ENCODE measurements at places on chromosomes 16 and 17. TPM values are rescaled to one million over a fixed set of nuclear protein-coding genes. Genes with fewer than 3 reads are reported as not detected.

DNA sequence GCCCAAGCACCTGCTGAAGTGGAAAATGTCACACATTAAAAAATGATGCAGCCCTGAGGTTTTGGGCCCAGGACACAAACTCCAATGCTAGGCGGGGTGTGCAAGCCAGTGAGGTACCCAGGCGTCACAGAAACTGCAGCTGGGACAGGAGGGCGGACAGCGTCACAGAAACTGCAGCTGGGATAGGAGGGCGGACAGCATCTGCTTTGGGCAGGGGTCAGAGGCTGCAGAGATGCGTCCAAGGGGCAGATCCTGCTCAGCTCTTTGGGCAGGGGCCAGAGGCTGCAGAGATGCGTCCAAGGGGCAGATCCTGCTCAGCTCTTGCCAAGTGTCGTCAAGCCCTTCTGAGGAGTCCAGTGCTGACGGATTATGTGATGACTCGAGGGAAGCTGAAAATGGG lies 43.9 kb upstream of the RCVRN start:
- no peak for DNase-seq

DNA sequence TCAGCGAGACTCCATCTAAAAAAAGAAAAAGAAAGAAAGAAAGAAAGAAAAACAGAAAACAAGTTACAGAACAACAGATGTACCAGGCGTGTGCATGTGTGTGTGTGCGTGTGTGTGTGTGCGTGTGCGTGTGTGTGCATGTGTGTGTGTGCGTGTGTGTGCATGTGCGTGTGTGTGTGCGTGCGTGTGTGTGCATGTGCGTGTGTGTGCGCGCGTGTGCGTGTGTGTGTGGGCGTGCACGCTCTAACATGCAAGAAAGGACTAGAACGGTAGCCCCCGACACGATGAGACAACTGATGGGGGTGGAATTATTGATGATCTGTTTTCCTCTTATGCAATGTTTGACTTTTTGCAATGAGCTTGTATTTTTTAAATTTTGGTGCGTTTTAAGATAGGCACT lies 1.6 kb downstream of the ALDH3A1 start:
- no peak for DNase-seq

- no peak for DNase-seq
Observed at GRCh38 chr17:32276171-32276601, 10.6 kb downstream of the RHBDL3 start.

DNA sequence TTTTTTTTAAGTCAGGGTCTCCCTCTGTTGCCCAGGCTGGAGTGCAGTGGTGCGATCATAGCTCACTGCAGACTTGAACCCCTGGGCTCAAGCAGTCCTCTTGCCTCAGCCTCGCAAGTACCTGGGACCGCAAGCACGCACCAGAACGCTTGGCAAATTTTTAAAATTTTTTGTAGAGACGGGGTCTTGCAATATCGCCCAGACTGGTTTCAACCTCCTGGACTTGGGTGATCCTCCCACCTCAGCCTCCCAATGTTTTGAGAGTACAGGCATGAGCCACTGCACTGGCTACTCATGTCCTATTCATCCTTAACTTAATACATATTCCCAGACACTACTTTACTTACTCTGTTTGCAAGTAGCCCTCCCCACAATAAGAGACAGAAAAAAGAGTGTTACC lies 16.3 kb upstream of the RBL2 start:
- no peak for DNase-seq

DNA sequence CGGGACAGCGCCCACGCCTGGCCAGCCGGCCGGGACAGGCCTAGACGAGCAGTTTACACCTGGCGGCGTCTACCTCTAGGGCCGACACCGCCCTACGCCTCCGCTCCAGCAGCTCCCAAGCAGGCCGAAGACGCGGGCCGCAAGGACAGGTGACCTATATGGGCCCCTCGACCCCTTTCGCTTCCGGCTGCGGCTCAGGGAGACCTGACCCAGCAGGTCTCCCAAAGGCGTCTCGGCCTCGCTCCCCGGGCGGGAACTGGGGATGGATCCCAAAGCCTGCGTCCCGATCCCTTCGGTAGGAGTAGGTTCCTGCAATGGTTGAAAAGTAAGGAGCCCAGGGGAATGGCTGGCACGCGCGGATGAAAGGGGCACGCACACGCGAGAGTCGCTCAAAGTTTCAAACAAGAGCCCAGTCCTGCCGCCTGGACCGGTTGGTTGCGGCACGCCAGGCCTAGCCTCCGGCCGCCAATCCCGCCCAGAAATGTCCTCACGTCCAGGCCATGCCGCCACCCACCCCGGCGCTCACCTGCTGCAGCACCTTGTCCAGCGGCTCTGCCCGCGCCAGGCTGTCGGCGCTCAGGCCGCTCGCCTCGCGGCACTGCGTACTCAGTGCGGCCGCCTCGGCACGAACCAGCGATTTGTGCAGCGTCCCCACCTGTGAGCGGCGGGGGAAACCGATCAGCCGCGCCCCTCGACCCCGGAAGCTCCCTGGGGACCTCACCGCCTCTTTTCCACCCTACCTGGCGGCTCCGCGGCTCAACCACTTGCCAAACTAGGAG lies 630 bp downstream of the ESRP2 start:
- DNase-seq = no peak

DNA sequence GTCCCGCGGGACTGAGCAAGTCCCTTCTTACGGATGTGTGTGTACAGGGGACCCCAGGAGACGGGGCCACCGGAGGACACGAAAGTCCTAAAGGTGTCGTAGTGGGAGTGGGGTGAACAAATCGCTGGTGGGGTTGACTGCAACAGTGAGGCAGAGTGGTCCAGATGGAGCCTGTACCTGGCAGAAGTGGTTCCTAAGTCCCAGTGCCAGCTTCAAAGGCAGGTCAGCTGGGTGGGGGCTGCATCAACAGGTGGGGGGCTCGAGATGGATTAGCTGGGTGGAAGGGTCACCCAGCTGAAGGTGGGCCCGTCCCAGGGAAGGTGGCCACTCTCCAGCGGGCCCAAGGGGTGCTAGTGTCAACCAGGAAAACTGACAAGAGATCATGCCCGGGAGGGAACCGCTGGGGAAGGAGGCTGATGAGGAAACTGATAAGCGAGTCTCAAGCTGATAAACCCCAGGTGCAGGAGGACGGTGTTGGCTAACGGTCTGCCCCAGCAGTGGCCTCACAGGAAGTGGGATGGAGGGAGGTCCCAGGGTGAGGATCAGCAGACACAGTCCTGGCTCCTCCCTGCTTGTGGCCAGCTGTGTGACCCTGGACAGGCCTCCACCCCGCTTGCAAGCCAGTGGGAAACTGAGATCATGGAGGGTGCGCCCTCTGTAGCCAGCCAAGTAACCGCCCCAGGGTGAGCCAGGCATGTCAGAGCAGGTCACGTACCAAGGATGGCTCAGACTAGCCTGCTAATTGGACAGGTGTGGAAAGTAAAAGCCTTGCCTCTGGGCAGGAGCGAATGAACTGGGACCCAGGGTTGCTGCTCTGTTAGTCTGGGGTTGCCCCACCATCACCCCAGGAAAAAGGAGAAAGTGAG lies 1.0 kb downstream of the ORAI3 start:
- DNase-seq = no peak

DNA sequence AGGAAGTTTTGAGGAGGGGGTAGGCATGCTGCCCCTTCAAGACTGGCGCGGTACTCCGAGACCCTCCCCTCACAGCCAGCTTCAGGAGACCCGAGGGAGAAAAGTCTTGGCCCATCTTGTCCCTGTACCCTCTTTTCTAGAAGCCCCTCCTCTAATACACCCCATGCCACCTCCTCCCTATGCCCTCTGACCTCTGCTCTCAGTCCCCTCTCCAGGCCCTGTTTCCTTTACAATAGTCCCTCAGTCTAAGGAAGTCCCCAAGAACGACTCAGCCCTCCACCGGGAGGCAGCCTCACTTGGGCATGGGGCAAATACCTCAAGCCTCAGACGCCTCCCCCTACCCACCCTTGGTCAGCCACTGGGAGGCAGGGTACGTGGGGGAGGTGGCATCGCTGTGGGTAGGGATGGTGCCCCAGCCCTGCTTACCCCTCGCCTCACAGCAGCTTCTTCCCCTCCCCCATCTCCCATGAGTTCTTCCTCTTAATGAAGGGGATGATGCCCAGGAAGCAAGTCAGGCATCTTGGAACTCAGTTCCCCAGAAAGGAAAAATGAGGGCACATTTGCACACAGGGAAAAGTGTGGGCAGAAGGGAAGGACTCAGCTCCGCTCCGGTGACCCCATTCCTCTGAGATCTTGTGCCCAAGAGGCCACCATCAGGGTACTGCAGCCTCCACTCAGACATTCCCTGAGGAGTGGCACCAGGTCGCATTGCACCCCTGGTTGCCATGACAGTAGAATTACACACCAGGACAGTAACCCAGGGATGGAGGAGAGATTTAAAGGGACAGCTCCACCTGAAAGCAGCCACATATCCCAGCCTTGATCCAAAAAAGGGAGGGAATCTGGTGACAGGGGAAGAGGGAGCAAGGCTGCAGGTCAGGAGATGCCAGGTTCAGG lies 6.2 kb downstream of the MPP2 start:
- DNase-seq = no peak

GRCh38 chr17:76643553-76644148 lies at the start of gene ST6GALNAC1:
TSS of gene ST6GALNAC1 (minus strand) at chr17:76643757. CDS start at chr17:76643638, 119 bp downstream.
- no peak for DNase-seq

Gene TXNDC11
- 31.4 TPM for total RNA-seq

Gene GPR142
- total RNA-seq = not detected

Gene SOCS7
- 8.2 TPM for total RNA-seq

DNA sequence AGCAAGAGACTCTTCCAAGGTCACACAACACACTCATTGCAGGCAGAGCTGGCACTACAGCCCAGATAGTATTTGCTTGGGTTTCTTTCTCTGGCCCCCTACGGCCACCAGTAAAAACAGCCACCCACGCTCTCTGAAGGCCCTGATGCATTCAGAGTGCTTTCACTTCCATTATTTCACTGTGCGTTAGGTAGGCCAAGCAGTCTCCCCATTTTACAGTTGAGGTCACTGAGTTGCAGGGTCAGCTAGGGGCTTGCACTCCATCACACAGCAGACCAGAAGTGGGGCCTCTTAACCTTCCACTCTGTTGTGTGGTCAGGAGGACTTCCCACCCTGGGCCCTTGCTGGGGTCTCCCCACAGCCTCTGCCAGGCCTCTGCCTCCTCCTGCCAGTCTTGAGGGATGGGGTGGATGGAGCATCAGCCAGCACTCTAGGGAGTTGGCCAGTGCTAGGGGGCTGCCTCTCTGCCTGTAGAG lies 2.5 kb downstream of the TBX21 start:
- DNase-seq = no peak

Gene BCL6B
- 101 TPM for total RNA-seq

DNA sequence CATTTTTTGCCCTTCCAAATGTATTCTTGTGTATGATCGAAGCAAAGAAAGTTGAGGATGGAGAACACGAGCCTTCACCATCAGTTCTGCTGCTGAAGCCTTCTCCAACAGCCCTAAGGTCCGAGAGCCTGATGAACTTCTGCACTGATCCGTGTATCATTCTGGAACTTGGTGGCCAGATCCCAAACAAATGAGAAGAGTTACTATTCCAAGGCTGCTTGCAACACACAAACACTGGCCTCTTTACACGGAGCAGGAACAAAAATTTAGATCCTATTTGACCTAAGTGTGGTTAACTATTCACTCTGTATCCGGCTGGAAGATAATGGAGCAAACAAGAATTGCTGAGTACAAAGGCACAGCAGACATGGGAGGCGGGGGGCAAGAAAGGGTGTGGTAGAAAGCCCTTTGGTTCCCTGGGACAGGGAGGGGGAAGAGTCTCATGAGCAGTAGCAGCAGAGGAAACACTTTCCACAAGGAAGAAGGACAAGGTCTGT lies 282.9 kb downstream of the SOX9 start:
- DNase-seq = no peak

DNA sequence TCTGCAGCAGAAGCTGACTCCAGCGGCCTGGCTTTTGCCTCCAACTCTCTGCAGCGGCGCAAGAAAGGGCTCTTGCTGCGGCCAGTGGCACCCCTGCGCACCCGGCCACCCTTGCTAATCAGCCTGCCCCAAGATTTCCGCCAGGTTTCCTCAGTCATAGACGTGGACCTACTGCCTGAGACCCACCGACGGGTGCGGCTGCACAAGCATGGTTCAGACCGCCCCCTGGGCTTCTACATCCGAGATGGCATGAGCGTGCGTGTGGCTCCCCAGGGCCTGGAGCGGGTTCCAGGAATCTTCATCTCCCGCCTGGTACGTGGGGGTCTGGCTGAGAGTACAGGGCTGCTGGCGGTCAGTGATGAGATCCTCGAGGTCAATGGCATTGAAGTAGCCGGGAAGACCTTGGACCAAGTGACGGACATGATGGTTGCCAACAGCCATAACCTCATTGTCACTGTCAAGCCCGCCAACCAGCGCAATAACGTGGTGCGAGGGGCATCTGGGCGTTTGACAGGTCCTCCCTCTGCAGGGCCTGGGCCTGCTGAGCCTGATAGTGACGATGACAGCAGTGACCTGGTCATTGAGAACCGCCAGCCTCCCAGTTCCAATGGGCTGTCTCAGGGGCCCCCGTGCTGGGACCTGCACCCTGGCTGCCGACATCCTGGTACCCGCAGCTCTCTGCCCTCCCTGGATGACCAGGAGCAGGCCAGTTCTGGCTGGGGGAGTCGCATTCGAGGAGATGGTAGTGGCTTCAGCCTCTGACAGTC lies 1.3 kb downstream of the PARD6A start:
- DNase-seq = no peak

DNA sequence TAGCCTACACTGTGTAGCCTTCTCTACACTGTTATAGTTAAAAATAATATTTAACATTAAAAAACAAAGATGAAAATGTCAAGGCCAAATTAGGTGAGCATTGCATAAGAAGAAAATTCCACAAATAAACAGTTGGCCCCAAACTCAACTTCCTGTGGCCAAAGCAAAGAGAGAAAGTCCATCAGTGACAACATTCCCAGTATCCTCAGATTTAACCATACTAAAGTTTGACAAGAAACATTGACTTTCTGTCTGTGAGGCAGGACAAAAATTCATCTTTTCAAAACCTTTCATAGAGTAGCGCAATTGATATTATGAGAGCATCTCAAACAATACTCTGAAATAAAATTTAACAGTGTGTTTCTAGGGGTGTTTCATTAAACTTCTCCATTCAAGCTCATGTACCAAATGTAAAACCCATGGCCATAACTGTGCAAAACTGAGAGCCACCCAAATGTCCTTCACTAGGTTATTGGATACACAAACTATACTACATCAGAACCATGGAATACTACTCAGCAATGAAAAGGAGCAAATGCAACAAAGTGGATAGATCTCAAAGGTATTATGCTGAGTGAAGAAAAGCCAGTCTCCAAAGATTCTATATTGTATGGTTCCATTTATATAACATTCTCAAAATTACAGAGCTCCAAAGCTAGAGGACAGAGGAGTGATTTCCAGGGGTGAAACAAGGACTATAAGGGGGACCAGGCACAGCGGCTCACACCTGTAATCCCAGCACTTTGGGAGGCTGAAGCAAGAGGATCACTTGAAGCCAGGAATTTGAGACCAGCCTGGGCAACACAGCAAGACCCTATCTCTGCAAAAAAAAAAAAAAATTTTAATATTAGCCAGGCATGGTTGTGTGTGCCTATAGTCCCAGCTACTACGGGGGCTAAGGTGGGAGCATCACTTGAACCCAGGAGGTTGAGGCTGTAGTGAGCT lies 38.7 kb downstream of the TMEM114 start:
- DNase-seq = no peak

Gene PLXDC1
- total RNA-seq = not detected

- no peak for DNase-seq
Observed at GRCh38 chr16:78225919-78226318, 126.5 kb downstream of the WWOX start.

Measured in pulmonary artery endothelial cell (primary cell).